ENCODE measurements at places on chromosomes 7 and 10.

DNA sequence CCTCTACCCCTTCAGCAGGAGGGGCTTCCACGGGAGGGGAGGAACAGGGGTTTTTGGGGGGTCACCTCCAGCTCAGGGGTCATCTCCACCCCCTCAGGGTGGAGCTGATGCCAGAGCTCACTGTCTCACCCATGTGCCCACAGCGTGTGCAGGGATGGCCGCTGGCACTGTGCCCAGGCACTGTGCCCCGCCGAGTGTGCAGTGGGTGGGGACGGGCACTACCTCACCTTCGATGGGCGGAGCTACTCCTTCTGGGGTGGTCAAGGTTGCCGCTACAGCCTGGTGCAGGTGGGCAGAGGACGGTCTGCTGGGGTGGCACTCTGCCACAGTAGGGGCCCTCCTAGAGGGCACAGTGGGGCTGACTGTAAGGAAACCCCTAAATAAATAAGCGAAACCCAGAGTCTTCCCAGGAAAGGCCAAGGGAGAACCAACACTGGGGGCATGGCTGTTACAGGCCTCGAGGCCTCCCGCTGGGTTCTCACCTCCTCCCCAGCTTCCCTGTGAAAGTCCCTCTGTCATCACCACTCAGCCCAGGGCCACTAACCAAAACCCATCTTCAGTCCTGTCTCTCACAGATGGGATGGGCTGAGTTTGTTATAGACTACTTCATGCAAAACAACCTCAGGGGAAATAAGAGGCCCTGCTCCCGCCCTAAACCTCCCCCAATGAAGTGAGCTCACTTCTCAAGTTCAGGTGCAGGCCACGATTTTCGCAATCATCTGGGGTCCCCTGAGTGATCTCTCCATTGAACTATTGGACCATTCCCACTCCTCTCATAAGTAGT is 7.4 kb upstream of the ZNF467 start:
- no peak for DNase-seq

- no peak for DNase-seq
These were observed 33.7 kb upstream of the HECW1 start for GRCh38 chr7:43078794-43079193.

GRCh38 chr10:86798611-86799010 is 42.2 kb downstream of the BMPR1A start:
- DNase-seq, result no peak

DNA sequence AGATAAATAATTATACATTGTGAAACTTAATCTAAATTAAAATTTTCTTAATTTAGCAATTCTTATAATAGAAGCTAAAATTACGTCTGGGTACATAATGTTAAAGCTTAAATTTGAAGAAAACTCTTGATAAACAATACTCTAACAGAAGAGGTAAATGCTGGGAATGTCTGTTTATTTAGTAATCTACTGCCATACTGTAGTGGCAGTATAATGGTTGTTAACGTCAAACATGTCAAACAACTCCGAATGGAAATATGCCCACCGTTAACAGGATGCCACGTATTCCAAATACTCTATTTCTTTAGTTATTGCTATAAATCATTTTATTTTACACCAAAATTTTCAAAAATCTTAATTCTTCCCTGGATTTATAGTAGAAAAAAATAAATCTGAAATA is 40.0 kb upstream of the PTPN12 start:
- no peak for DNase-seq

- no peak for DNase-seq
These were observed 123.6 kb downstream of the TCERG1L start for GRCh38 chr10:131187926-131188325.

GRCh38 chr7:142422621-142423020 is 164.8 kb upstream of the PRSS58 start:
- no peak for DNase-seq

- no peak for DNase-seq
These were observed 106.1 kb downstream of the KCNMA1 start for GRCh38 chr10:77531441-77532001.

DNA sequence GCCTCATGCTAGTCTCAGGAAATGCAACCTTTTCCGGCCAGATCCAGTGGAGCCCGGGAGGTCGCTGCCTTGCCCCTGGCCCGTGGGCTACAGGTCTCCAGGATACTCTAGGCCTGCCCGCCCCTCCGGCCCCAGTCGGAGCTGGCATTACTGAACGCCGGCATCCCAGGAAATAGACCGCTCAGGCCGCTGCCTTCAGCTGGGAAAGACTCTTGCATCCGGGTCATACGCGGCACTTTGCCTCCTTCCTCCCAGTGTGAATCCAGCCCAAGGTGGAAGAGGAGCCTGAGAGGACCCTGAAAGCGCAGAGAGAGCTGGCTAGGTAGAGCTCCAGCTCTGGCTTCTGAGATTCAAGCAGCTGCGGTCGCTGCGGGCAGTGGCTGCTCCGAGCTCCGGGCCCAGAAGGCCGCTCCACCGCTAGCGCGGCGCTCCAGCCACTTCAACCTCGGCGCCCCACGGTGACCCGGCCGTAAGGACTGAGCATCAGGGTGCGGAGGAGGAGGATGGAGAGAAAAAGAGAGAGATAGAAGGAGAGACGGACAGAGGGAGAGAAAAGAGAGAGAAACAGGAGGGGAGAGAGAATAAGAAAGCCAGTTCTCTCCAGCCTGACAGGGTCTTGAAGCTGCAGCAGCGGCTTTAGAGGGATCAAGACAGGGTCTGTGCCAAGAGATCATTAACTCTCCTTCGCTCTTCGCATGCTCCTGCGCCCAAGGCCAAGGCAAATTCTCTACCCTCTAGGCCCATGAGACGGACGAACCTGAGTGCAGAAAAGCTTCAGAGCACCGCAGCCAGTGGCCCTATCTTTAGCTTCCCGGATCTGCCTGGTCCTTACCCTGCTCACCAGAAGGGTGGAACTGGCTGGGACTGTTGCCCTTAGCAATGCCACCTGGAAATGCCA is 1.8 kb upstream of the HOXA10 start:
- no peak for DNase-seq

GRCh38 chr10:62778125-62778524 is 26.4 kb upstream of the ADO start:
- no peak for DNase-seq

DNA sequence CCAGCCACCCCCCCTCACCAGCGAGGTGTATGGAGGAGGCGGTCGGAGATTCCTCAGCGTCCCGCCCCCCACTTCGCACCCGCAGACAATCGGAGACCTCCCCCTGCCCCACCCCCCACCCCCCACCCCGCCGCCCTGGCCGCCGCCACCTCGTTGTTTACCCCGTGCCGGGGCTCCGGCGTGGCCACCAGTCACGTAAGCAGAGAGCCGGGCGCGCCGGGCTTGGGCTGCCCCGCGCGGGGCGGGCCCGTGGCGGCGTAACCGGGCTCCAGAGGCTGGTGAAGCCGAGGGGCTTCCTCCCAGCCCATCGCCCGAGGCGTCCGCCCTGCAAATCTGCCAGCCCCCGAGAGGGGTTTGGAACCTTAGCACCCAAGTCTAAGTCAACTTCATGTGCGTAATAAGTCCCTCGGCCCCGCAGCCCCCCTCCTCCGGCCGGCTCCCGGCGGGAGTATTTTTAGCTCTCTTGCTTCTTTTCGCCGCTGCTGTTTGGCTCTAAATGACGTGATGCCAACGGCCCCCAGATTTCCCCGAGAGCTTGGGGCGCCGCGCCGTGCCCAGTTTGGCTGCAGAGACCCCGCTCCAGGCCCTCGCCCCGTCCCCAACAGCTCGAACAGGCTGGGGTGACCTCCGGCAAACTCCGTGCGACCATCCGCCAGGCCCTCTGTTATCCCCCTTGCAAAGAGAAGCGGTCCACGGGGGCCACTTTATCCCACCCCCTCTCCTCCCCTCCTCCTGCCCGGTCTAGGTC is 2.7 kb downstream of the MXI1 start:
- DNase-seq, result no peak

DNA sequence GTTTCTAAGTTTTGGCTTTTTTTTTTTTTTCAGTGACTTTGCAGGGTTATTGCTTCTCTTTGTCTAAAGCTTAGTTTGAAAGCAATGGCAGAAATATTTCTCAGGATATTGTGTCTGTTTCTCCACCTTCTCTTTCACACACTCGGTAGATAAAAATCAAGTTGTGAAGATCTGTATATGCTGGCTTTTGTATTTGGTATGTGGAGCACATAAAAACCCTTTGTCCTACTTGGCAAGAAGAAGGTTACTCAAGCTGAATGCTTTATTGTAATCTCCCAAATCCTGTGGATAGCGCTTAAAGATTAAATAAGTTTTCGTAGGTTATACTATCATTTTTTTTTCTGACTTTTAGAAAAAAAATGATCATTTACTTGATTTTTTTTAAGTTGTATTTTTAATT is 172.4 kb downstream of the CDCA7L start:
- no peak for DNase-seq

DNA sequence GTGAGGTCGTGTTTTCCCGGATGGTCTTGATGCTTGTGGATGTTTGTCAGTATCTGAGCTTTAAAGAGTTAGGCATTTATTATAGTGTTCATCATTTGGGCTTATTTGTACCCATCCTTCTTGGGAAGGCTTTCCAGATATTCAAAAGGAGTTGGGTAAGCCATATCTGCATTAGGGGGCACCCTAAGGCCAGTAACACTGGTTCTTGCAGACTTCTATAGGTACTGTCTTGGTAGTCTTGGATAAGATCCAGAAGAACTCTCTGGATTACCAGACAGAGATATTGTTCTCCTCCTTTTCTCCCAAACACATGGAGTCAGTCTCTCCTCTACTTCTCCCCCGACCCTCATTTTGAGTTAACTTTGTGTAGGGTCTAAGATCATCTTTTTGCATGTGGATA is 92.8 kb downstream of the SDK1 start:
- no peak for DNase-seq

DNA sequence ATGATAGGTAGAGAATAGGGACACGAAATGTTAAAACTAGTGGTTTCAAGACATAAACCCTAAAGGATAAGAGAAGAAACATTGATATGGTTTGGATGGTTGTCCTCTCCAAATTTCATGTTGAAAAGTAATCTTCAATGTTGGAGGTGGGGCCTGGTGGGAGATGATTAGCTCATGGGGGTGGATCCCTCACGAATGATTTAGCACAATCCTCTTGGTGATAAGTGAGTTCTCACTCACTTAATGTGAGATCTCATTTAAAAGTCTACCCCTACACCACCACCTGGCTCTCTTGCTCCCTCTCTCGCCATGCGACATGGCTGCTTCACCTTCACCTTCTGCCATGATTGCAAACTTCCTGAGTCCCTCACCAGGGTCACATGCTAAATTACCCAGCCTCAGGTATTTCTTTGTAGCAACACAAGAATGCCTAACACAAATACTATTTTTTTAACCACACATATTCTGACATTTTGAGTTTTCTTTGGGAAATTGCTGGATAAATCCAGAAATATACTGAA is 242.4 kb upstream of the PHF14 start:
- DNase-seq, result no peak

GRCh38 chr10:46050941-46051623 is 5.0 kb upstream of the MSMB start:
- DNase-seq, result no peak

DNA sequence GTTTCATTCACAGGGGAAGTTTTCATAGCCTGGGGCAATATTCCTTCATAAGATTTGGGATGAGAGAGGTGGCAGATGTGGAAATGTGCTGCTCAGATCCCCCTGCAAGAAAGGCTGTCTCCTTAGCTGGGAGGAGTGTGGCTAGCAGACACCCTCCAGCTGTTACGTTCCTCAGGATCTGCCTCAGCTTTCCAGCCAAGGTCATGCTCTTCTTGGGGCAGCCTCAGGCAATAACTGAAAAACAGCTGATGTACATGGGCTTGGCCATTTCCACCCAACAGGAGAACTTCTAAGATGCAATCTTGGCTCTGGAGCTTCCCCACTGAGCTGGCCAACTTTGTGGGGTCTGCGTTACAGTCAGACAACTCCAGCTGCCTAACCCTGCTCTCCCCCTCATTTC is 51.3 kb upstream of the SEPTIN7 start:
- DNase-seq, result no peak

DNA sequence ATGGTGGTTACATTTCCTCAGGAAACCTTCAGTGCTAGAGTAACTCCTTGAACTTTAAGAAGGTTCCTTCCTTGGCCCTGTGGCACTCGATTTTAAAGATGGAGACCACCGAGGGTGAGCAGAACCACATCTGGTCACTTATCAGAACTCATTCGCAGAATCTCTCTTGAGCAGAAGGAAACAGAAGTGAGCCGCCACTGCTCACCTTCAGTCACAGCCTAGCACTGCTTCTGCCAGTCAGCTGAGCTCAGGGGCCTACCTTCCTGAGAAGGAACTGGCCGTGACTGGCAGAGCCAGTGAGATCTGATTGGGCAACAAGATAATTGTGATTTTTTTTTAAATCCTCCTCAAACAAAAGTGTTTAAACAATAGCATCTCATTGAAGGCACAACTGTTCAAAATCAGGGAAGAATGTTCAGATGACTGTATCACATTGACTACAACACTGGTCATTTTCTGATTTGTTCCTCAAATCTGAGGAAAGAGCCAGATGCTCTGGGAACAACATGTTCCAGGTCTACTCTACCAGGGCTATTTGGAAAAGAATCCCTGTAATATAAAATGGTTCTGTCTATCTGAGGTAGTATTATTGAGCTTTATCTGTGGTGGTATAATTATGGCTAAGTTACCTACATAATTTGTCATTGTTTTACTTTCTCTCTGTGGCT is 2.7 kb upstream of the SYPL1 start:
- DNase-seq, result peak; percentile 49

- no peak for DNase-seq
These were observed 115.0 kb upstream of the CCDC6 start for GRCh38 chr10:60021361-60021760.

- DNase-seq, result no peak
These were observed 90.6 kb downstream of the CUL2 start for GRCh38 chr10:34999532-34999931.

DNA sequence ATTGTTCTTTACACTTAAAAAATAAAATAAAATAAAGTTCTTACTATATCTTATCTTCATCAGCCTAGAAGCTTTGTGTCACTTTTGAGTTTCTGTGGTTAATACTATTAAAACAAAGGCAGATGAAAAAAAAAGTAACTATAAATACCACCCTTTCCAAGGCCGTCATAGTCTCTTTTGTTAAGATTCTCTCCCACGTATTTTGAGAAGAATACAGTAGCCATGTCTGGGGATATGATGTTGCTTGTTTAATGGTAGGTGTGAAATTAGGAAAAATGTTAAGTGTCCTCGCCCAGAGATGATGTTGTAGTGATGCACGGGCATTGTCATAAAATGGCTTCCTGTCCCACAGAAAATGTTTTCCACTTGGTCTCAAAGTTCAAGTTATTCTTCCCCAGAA is 223.9 kb downstream of the NEBL start:
- no peak for DNase-seq

DNA sequence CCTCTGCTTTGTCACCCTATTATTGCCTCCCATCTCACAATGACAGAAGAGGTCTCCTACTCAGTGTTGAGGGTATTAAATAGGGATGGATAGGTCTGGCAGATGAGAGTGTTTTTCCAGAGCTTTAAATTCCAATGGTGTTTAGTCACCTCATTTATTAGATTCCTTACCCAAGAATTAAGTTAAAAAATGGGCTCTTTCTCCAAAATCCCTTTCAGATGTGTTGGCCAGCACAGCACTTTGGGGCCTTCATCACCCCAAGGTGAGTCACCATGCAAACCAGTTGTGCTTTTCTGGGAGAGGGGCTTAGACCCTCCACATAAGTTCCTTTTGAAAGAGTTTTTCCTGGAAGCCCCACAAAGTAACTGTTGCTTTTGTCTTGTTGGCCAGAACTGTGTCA is 78.4 kb downstream of the CYP26A1 start:
- no peak for DNase-seq
